ENCODE measurements at places on chromosomes 11 and 22.

DNA sequence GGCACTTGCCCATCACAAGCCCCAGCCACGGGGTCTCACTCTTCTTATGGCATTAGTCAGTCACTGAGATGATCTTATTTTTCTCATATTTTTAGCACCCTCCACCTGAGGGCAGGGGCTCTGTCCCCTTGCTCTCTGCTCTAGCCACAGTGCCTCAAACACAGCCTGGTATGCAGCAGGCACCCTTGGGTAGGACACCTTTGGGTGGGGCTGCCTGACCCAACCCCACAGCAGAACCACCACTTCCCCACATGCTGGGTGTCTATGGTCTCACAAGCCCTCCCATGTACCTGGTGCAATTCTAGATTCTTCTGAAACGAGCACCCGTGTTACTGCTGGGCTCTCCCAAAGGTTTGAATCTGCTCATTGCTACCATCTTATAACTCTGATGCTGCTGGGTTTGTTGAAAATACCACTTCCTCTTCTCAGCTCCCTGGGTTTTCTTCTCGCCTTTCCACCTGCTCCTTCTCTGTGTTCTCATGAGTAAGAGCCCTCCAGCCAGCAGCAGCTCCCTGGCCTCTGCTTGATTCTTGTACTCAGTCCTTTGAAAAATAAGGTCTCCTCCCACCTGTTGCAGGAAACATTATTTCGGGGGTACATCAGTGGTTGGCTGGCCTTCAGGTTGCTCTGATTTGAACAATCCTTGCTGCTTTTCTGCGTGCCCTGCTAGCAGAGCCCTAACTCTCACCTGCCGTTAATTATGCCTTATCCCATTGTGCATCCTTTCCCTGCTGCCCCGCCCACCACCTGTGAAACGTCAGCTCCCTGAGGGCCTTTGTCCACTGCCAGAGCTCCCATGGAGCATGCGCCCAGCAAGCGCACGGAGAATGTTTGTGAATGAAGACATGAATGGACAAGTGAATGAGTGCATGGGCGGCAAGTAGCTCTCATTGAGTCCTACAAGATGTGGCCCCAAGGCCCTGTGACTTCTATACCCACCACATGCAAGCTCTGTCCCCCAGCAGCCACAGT is 1181.6 kb downstream of the TBC1D22A start:
- DNase-seq = no peak

DNA sequence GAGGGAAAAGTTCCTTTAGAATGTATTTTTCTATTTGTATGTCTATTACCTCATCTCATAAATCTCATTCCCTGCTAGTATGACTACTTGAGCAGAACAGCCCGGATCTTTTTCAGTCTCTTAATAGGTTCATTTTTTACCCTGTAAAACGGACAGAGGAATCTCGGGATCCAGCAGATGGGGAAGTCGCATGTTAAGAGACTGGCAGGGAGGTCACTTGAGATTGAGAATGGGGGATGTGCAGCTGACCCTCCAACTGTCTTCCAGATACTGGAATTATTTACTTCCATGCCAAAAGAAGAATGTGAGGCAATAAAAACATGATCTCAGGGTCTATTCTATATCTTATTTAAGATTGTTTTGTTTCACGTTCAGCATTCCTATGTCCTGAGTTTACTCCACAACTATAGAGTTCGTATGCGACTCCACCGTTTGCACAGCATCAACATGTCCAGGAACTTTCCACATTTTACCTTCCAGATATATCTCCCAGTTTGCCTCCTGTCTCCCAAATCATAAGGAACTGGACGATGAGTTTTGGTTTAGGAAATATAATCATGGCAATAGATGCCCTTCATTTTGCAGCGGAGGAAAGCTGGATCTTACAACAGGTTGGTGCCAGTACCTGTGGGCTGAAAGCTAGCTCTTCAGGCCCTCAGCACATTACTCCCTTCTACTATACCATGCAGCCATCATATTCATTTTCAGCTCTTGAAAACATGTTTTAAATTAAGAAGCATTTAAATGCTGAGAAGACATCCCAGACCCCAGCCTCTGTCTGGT is 181.5 kb downstream of the MAML2 start:
- no peak for DNase-seq

DNA sequence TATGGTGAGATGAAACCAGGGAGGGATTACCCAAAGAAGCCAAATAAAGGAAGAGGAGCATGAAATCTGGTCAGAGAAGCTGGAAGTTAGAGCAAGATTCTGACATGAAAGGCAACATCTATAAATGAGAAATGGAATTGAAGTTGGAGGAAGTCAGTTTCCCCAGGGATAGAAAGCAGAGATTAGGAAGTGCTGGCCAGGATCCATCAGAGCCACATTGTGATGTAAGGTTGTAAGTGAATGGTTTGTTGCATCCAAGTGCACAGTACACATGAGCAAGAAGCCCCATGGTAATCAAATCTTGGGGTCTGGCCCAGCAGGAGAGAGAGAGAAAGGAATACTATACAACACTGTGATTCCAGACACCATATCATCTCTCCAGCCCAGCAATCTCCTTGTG is 6.6 kb upstream of the NLRP10 start:
- DNase-seq = no peak

GRCh38 chr11:17314904-17315426 is 36.6 kb upstream of the NCR3LG1 start:
- no peak for DNase-seq
